ENCODE measurements at places on chromosomes 16 and 17.

- DNase-seq: no peak
Measured at GRCh38 chr16:1784977-1785845, 2.5 kb downstream of the NUBP2 start.

GRCh38 chr16:28561557-28562187 is 8.0 kb downstream of the SGF29 start:
- no peak for DNase-seq

DNA sequence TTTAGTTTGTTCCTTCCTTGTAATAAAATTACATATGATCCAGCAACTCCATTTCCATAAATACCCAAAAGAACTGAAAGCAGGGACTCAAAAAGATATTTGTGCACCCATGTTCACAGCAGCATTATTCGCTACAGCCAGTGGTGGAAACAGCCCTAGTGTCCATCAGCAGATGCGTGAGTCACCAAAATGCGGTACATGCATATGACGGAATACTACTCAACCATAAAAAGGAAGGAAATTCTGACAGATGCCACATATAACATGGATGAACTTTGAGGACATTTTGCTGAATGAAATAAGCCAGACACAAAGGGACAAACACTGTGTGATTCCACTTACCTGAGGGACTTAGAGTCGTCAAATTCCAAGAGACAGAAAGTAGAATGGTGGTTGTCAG is 9.1 kb upstream of the SLC47A2 start:
- DNase-seq: no peak

DNA sequence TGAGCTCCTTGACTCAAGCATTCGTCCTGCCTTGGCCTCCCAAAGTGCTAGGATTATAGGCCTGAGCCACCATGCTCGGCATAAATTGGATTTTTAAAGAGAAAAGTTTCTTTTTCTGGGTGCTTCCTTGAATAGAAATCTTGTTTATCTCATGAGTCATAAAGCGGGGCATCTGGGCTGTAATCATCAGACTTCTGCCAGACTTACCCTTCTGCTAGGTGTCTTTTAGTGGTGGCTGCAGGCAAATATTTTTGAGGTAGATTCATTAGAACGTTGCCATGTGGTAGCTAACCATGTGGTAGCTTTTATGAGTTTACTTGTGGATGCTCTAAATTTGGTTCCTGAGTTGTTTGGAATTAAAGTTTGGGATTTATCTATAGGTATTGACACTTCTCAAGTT is 13.4 kb downstream of the PGS1 start:
- no peak for DNase-seq

DNA sequence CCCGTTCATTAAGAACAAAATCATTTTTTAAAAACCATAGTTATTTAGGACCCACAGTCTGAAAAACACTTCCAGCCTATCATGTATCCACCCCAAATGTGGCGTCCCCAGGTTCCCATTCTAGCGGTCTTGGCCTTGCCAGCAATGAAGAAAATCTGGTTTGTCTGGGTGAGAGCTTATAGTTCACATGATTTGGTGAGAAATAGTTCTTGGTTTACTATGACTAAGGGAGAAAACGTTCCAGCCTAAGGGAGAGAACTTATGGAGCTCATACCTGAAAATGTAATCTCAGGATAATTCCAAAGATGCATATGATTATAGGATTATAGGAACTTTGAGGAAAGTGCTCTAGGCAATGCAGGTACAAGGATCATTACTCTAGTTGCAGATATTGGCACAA is 4.8 kb downstream of the MARVELD3 start:
- DNase-seq: no peak

DNA sequence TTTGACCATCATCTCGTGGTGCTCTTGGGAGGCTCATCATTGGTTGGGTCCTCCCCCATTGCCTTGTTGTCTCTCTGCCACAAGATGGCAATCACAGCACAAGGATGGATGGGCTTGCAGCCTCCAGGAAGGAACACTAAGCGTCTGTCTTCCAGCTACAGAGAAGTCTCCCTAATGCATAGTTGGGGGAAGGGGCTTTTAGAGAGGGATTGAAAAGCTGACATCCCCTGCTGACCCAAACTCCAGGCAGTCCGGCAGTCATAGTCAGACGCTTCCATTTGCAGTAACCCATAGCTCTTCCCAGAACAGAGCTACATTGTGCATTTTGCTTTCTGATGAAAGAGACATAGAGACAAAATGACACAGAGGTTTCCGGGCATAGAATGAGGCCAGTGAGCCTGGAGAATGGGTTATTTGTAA is 111.4 kb downstream of the UTP18 start:
- DNase-seq: peak; percentile 86

GRCh38 chr16:13997933-13998332 is 73.2 kb upstream of the MRTFB start:
- no peak for DNase-seq

GRCh38 chr17:83067071-83067717 is 12.2 kb upstream of the METRNL start:
- no peak for DNase-seq

DNA sequence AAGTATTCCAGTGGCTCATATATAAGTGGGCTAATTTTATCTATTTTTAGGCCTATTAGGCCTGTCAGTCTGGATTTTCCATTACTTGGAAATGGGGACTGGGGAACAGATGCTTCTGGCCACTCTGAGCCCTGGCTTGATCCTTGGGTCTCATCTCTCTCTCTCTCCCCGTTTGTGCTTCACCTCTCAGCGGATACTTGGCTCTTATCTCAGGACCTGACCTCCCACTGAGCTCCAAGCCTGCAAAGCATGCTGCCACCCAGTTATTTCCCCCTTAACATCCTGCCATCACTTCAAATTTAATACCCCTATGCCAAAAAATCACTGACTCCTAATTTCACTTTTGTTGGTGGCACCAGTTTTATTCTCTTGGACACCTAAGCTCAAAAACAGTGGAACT is 4.2 kb downstream of the ZNF843 start:
- DNase-seq: no peak

- no peak for DNase-seq
Measured at GRCh38 chr17:869567-870525, 87.7 kb downstream of the MRM3 start.

DNA sequence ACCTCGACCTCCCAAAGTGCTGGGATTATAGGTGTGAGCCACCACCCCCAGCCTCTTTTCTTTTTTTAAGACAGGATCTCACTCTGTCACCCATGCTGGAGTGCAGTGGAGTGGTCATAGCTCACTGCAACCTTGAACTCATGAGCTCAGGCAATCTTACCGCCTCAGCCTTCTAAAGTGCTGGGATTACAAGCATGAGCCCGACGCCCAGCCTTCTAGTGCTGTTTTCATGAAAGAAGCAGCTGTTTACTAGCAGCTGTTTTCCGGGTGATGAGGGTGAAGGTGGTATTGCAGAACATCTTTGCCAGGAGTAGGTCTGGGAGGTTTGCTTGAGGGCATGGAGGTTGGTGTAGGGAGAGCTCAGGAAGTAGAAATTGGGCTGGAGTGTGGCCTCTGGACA is 2.0 kb downstream of the ADCY7 start:
- DNase-seq: no peak

DNA sequence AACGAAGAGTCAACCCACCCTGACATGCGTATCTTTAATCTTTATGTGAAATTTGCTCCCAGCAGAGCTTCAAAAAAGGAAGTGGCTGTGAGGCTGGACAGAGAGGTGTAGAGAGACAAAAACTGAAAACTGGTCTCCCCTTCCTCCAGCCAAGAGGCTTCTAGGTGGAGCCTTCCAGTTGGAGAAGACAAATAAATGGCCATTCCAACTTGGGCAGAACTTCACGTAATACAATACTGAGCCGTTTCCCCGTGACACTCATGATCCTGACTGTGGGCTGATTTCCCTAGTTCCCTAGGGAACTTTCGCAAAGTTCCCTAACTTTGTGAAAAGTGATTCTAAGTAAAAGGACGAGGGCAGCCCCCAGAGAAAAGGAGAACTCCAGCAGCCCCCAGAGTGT is 78.8 kb downstream of the ZFHX3 start:
- no peak for DNase-seq

- no peak for DNase-seq
Measured at GRCh38 chr17:41428591-41429291, 4.4 kb upstream of the KRT37 start.

Measured in NCI-H446 (cell line).